Umbilical cord (tissue), 2 donors: ENCODE measurements at places on chromosomes 7 and 10. TPM values are rescaled to one million over a fixed set of nuclear protein-coding genes. Genes with fewer than 3 reads are reported as not detected.
A peak's percentile ranks its signal among the peaks of the same experiment; 100 is the strongest.

- no peak for DNase-seq
Measured at GRCh38 chr7:114466917-114467316, 52.3 kb downstream of the FOXP2 start.

GRCh38 chr10:45456233-45456632, 82.2 kb downstream of the ALOX5 start:
- no peak for DNase-seq

The SVOPL gene
- total RNA-seq, result 2.4 TPM

- peak; percentile 32 for DNase-seq
Measured at GRCh38 chr7:16421333-16422102, at the start of gene CRPPA. Gene CRPPA (minus strand): TSS chr7:16421538. CDS start chr7:16421322, 216 bp downstream.

The PDE1C gene
- total RNA-seq, result 25.8 TPM

DNA sequence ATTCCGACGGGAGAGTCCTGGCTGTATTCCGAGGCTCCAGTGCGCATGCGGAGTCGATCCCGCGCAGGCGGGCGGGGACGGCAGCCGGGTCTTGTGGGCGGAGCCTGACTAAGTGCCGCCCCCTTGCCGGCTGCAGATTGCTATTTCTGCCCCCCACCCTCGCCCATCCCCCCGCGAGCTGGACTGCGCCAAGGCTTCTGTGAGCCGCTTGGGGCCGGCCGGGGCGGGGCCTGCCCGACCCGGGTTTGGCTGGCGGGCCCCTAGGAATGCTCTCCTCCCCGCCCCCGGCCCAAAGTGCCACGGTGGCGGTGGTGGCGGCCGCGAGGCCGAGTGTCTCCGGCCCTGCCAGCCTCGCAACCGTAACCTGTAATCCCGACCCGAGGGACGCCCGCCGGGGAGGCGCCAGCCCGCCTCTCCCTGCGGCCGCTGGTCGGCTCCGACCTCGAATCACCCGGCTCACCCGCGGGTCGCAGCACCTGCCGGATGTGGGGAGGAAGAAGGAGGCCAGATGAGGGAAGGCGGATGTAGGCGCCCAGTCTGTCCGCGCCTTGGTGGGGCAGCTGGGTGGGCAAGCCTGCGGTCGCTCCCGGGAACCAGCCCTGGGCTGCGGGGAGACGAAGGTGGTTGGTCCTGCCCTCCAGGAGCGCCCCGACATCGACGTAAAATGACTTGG, 702 bp upstream of the KAZALD1 start:
- DNase-seq, result peak; percentile 97
